ENCODE measurements at places on chromosomes 6 and 20.

DNA sequence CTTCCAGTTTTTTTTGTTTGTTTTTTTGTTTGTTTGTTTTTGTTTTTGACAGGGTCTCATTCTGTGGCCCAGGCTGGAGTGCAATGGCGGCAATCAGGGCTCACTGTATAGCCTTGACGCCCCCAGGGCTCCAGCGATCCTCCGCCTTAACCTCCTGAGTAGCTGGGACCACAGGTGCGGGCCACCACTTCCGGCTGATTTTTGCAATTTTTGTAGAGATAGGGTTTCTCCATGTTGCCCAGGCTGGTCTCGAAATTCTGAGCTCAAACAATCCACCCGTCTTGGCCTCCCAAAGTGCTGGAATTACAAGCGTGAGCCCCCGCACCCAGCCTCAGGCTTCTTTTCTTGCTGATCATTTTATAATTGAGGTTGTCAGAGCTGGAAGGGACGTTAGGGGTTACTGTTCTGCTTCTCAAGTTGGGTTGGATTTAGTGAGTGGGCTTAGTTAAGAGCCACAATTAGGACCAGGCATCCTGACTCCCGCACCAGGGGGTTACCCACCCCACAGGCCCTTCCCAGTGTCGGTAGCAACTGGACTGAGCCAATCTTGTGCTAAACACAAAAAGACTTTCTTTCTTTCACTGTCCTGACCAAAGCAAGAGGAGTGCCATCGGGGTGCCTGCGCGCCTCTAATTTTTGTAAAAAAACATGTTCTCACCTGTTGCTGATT is 13.1 kb upstream of the ZSCAN9 start:
- no peak for DNase-seq

DNA sequence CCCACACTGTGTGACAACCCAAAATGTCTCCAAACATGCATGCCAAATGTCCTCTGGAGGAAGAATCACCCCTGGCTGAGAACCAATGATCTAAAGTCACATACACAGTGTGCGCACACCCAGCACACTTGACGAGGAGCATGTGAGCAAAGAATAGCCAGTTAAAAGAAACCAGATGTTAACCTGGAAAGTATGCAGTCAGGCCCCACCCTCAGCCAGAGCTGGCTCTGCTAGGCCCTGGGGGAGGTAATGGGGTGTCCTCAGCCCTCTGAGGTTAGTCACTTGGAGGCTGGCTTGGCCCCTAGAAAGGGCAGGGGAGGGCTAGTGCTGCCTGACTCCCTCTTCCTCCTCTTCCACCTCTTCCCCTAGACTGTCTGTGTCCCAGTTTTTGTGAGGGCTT is 15.2 kb upstream of the GUCA1A start:
- no peak for DNase-seq

DNA sequence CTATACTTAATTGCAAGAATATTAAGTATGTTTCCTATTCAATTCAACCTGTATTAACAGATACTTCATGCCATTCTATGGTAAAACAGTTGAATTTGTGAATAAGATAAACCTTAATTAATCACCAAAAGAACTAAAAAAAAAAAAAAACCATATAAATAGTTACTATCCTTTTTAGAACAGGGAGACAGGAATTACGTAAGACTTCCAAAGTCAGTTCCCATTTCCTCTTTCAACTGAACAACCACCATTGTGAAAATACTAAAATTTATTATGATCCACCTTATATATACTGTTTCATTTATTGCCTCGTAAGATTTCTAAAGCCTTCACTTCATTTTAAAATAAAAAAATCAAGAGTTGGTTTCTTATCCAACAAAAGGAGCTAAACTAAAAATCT is 9.4 kb downstream of the CCNC start:
- no peak for DNase-seq

- no peak for DNase-seq
Observed at GRCh38 chr6:156515242-156515641, 261.9 kb upstream of the ARID1B start.

DNA sequence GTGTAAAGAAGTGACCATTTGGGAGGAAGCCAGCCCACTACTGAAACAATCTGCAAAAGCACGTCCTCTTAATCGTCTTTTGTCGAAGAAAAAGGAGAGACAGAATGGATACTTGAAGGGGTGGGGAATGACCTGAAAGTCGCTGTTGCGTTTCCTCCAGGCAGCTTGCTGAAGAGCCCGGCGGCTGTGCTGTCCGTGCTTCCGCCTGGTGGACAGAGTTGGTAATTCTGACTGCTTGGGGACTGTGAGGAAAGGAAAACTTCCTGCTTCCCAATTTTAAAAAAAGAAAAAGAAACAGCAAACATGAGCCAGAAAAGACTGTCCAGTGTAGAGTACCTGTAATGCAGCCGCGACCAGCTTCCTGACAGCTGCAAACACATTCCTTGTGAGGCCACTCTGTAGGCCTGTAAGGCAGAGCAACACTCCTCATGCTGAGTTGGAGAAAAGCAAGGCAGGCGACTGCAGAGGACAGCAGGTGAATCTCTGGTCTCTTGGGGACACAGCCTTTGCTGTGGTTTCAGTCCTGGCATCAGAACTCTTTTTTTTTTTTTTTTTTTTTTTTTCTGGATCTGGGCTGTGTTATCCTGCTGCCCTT is 251.1 kb upstream of the TBX18 start:
- no peak for DNase-seq

- no peak for DNase-seq
Observed at GRCh38 chr20:47370850-47371782, 14.6 kb upstream of the ZMYND8 start.

- no peak for DNase-seq
Observed at GRCh38 chr6:35844290-35844689, 39.1 kb downstream of the LHFPL5 start.

DNA sequence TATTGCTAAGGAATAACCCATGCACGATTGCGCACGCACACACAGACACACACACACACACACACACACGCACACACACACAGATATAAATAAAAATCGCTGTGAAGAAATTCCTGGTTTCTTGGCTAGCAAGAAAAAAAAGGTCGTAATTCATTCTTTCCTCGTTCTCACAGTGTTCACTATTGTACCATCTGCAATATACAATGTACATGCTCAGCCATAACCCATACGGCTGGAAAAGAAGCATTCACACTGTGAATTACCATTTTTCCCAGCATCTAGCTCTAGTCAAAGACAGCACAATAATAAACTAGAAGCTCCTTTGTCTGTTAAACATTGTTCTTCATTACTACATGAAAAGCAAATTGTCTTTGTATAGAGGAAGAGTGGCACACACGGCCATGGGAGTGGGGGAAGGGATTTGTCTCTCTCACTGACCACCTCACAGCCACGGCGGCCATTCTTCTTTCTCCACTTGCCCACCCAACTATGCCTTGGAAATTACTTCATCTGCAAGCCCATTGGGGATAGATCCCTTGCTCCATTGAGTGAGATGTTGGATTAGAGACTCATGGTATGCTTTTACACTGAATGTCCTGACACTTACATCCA is 115.3 kb upstream of the ID4 start:
- DNase-seq: no peak

- DNase-seq: no peak
Observed at GRCh38 chr6:51213811-51214210, 395.1 kb downstream of the TFAP2B start.

- peak; percentile 53 for DNase-seq
Observed at GRCh38 chr6:112163295-112164257, 76.2 kb downstream of the FAM229B start.

GRCh38 chr6:63676412-63677114 is 41.0 kb downstream of the PHF3 start:
- DNase-seq: no peak

GRCh38 chr6:89368107-89368506 is 15.6 kb upstream of the UBE2J1 start:
- DNase-seq: peak; percentile 17

DNA sequence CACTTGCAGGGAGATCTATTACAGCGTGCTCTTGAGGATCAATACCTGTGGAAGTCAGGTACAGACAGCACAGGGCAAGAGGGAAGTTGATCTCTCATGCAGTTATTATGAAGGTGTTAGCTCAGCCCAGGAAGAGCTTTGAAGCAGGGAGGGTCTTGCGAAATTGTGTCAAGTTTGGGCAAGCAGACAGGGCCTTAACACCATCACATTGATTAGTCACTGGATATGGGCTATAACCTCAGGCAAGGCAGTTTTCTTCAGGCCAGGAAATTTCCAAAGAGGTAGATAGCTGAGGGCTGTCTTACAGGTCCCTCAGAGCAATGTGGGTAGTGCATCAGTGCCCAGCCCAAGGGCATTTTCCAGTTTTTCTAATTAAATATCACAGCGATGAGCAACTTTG is 643.8 kb downstream of the DHX35 start:
- no peak for DNase-seq

DNA sequence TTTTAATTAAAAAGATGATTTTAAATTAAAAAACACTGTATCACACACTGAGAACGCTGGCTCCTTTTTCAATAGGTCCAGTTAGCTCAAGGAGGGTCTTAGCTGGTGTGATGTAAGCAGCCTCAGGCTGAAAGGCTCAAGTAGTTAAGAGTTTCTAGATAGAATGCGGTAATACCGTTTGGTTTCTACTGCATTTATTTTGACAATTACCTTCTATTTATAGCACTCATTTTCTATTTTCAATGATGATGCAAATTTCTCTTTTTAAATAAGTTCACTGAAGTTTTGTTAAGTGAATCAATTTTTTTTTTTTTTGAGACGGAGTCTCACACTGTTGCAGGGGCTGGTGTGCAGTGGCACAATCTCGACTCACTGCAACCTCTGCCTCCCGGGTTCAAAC is 87.1 kb downstream of the PREX1 start:
- DNase-seq: no peak

DNA sequence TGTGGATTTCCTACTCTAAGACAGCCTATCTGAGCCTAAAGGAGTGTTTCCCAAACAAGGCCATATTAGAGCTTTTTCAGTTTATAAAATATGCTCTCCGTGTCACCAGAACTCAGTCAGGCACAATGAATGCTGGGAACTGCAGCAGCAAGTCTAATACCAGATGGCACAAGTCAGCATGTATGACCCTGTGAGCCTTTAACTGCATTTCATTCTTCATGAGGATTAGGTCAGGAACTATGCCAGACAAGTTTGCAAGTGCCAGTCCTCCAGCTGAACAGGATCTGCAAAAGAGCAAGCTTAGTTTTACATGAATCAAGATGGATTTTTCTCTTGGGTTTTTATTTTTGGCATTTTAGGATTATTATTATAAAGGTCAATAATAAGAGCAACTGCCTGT is 66.7 kb upstream of the SAMD5 start:
- no peak for DNase-seq

DNA sequence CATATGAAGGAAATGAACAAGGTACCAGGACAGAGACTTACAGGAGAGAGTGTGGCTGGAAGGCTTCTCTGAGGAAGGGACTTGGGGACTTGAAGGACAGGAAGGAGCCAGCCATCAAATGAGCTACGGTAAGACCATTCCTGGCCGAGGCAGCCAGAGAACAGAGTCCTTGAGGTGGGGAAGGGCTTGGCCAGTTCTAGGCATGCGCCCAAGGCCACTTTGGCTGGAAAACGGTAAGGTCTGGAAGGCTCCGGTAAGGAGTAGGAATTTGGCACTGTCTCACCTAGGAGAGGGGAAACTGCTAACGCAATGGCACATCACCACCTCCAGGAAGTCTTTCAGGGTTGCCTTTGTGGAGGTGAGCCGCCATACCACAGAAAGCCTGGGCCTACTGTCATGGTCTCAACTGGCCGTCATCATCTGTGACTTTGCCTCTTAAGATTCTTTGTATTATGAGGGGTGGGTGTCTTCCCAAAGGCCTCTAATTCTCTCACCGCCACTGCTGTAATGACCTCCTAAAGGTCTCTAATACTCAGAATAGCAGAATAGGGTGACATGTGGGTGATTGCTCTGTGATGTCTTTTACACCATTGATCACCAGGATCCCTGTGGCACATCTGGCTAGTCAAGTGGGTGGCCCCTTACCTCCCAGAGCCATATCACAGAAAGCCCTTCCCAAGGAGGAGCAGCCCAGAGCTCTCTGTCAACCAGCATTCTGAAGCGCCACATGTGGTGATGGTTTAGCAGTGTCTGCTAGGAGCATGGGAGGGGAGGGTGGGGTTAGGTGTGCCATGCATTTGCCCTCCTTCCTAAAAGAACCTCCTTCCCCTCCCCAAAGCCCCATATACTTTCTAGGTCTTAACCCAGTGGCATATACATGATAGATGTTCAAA is 17.7 kb upstream of the STX16 start:
- DNase-seq: no peak

- no peak for DNase-seq
Observed at GRCh38 chr20:59064214-59064722, 21.7 kb upstream of the PRELID3B start.

DNA sequence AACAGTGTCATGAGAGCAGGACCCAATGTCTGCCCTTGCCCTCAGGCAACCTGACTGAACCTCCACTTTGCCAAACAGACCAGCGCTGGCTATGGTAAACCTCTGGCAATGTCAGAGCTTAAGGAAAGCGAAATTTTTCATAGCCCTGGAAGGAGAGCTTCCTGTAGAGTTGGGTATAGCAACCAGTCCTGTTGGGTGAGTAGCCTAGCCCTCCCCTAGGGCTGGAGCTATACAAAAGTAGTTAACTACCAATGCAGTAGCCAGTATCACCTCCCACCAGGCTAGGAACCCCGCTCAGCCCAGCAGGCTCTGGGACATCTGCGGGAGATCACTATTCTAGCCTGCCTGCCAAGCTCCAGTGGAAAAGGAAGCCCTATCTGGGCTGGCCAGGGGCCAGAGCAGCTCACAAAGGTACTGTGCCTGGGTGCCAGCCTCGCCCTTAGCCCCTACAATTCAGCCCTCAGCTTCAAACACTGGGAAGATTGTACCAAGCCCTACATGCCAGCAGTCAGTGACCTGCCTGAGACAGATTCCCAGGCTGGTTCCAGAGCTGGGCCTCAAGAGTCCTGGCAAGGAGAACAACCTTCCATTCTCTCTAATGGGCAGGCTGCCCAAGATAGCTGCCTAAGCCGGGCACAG is 7.9 kb downstream of the WFDC3 start:
- DNase-seq: no peak

DNA sequence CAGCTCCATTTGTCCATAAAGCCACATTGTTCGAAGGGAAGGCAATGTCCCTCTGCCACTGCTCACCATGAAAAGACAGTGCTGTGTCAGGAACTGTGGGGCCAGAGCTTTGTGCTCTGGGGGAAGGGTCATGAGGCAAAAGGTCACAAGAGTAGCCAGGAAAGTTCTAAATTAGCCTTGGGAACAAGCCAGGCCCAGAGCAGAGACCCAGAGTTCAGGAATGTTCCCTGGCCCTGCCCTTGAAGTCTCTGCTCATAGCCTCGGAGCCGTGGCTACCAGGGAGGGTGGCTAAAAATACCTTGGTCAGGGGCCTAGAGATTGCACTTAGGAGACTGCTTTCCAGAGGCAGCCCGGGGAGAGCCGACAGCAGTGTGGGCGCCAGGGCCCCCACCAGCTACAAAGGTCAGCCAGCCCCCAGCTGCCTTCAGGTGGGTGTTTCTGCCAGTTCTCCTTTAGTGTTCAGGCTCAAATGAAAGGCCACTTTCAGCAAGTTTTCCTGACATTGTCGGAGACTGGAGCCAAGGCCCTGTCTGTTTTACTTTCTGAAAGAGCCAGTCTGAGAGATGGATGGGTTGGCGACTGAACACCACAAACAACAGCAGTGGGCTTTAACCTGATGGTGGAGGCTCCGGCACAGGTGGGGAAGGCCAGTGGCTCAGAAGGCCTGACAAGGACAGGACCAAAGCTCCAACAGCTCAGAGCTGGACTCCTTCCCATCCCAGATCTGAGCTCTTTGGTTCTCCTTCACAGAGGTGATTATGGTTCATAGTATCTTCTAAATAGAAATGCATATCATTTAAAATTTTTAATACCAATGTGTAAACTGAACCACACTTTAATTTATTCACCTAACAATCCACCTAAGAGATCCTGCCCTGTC is 76.2 kb downstream of the CDH26 start:
- no peak for DNase-seq
